ENCODE measurements at places on chromosomes 2 and 18. TPM values are rescaled to one million over a fixed set of nuclear protein-coding genes. Genes with fewer than 3 reads are reported as not detected.

- H3K36me3 ChIP-seq = no peaks in the 10 kb centered on the region
- H3K27me3 ChIP-seq = no peaks in the 10 kb centered on the region
- peak overlapping the region; percentile 59 for H3K4me3 ChIP-seq
- peaks cover 7% of the 10 kb centered on the region for H3K4me1 ChIP-seq
- DNase-seq = peak; percentile 62
Observed at GRCh38 chr18:76801567-76802505, 20.5 kb upstream of the ZNF236 start.

- no peak overlapping the region for H3K27ac ChIP-seq
- H3K4me1 ChIP-seq = peaks cover 18% of the 10 kb centered on the region
- H3K36me3 ChIP-seq = no peaks in the 10 kb centered on the region
- DNase-seq = peak; percentile 73
- H3K4me3 ChIP-seq = no peak overlapping the region
Observed at GRCh38 chr18:44802508-44802907, 121.8 kb downstream of the SETBP1 start.

- H3K27ac ChIP-seq = no peak overlapping the region
- no peaks in the 10 kb centered on the region for H3K4me1 ChIP-seq
- H3K4me3 ChIP-seq = no peak overlapping the region
- H3K36me3 ChIP-seq = no peaks in the 10 kb centered on the region
- no peaks in the 10 kb centered on the region for H3K27me3 ChIP-seq
Observed at GRCh38 chr2:105903051-105903674, 158.5 kb downstream of the NCK2 start.

Gene RAB17
- total RNA-seq = 1.7 TPM

DNA sequence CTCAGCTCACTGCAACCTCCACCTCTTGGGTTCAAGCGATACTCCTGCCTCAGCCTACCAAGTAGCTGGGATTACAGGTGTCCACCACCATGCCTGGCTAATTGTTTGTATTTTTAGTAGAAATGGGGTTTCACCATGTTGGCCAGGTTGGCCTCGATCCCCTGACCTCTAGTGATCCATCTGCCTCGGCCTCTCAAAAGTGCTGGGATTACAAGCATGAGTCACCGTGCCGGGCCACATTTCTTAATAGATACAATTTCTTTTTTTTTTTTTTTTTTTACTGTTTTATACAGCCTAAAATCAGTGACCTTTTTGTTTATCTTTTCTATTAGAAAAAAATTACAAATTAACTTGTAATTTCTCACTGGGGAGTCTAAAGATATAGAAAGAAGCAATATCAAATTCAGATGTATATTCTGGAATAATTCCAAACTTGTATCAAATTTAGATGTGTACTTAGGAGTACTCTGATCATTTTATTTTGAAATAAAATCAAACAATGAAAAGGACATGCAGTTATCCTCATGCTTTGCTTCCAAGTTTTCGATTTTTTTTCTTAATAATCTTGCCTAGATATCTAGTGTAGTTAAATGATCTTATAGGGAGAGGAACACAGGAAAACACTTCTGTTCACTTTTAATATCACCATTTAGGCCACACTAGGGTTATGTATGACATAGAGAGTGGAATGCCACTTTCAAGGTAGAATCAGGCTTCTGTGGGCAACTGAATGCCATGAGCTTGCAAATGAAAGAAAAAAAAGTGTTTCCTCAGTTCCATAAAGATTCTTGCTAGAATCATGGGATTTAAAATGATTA is 1089.3 kb downstream of the SUCLG1 start:
- peaks cover 19% of the 10 kb centered on the region for H3K4me1 ChIP-seq
- DNase-seq = no peak
- no peaks in the 10 kb centered on the region for H3K27me3 ChIP-seq

Gene FOXD4L1
- total RNA-seq = not detected

DNA sequence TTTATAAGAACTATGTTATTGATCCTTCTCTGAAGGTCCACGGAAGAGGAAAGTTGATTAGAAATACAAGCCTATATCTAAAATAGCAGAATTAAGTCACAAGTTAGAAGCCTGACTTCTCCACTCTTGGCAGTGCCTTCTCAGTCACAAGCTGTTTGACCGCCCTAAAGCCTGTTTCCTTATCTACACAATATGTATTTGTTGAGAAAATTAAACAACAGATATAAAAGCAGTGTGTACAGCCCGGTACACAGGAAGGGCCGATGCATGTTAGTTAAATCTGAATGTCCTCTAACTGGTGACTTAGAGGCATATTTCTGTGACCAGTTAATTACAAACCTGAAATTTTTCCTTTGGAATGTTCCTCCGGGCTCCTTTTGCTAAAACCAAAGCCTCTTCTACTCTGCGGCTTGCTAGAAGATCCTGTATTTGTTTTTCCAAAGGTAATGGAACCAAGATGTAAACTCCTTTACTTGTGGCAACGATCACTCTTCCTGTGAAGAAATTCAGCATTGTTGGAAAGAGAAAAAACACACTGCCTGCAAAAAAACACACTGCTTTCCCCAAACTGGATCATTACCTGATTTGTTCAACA is 33.4 kb downstream of the TGFBRAP1 start:
- no peaks in the 10 kb centered on the region for H3K27me3 ChIP-seq
- no peaks in the 10 kb centered on the region for H3K4me1 ChIP-seq
- H3K27ac ChIP-seq = no peak overlapping the region
- H3K4me3 ChIP-seq = no peak overlapping the region
- H3K36me3 ChIP-seq = peaks cover 4% of the 10 kb centered on the region

Gene DHX57
- total RNA-seq = 13.9 TPM

GRCh38 chr2:218002143-218002844 is 501 bp downstream of the TNS1 start:
- peaks cover 76% of the 10 kb centered on the region for H3K4me1 ChIP-seq
- peak; percentile 57 for DNase-seq
- no peaks in the 10 kb centered on the region for H3K27me3 ChIP-seq
- H3K4me3 ChIP-seq = peak overlapping the region; percentile 96

Gene TPO
- total RNA-seq = not detected

- peak; percentile 94 for DNase-seq
- H3K27ac ChIP-seq = peak overlapping the region; percentile 93
- H3K27me3 ChIP-seq = no peaks in the 10 kb centered on the region
- H3K36me3 ChIP-seq = peaks cover 22% of the 10 kb centered on the region
- peaks cover 37% of the 10 kb centered on the region for H3K4me1 ChIP-seq
Observed at GRCh38 chr2:43221763-43222474, 4.5 kb downstream of the ZFP36L2 start.

DNA sequence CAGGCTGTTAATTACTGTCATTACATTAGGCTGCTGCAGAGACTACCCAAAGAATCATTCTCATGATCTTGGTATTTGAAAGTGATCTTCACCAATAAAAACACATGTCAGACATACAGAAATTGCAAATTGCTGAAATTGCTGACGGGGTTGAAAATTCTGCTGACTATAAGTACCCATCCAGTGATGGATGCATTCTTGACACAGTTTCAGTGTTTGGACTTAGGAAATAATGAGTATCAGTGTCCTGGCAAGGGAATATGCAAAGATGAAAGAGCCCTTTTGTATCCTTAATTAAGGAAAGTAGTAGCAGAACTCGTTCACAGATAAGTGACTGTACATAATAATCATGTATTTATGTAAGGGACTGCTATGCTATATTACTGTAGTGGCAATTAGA is 221.1 kb upstream of the ATP5MC3 start:
- DNase-seq = no peak
- H3K36me3 ChIP-seq = no peaks in the 10 kb centered on the region
- peaks cover 6% of the 10 kb centered on the region for H3K27me3 ChIP-seq

DNA sequence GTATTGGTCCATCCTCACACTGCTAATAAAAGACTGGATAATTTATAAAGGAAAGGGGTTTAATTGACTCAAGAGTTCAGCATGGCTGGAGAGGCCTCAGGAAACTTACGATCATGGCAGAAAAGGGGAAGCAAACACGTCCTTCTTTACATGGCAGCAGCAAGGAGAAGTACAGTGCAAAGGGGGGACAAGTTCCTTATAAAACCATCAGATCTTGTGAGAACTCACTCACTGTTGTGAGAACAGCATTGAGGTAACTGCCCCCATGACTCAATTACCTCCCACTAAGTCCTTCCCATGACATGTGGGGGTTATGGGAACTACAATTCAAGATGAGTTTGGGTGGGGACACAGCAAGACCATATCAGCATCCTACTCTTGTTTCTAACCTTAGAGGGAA is 37.0 kb downstream of the SP100 start:
- no peak for DNase-seq
- no peaks in the 10 kb centered on the region for H3K4me1 ChIP-seq
- peaks cover 70% of the 10 kb centered on the region for H3K36me3 ChIP-seq

DNA sequence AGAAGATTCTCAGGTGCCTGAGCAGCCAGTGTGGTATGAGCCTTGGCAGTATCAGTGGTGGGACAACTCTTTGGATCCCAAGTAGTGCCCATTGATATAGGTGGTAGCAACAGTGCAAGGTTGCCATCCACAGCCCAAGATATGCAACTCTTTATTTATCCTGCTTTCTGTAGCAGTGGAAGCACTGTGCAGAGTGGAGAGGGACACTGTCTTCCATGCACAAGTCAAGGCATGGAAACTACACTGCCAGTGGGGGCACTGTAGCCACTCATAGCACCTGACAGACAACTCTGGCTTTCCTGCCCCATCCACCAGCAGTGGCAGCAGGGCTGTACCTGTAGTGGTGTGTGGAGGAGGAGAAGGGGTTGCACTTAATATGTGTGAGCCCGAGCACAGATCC is 409.6 kb upstream of the TMEFF2 start:
- H3K27me3 ChIP-seq = no peaks in the 10 kb centered on the region
- no peak overlapping the region for H3K4me3 ChIP-seq
- H3K27ac ChIP-seq = no peak overlapping the region
- no peaks in the 10 kb centered on the region for H3K36me3 ChIP-seq
- no peaks in the 10 kb centered on the region for H3K4me1 ChIP-seq
- DNase-seq = no peak
